ENCODE measurements at places on chromosomes 12 and 14.

- peak; percentile 79 for DNase-seq
Observed at GRCh38 chr12:113174461-113175384, 10.6 kb downstream of the DDX54 start.

- no peak for DNase-seq
Observed at GRCh38 chr12:104306943-104307654, 3.6 kb downstream of the EID3 start.

GRCh38 chr12:52082026-52082668, 2.6 kb downstream of the SMIM41 start:
- DNase-seq = no peak

DNA sequence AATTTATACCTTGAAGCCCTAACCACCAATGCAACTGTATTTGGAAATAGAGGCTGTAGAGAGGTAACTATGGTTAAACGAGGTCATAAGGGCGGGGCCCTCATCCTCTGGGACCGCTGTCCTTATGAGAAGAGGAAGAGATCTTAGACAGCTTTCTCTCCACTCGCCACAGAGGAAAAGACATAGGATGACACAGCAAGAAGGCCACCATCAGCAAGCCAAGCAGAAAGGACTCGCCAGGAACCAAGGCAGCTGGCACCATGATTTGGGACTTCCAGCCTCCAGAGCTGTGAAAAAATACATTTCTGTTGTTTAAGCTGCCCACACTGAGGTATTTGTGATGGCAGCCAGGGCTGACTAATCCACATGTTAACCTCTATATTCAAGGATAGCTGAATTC, 30.4 kb upstream of the BCAT1 start:
- no peak for DNase-seq

DNA sequence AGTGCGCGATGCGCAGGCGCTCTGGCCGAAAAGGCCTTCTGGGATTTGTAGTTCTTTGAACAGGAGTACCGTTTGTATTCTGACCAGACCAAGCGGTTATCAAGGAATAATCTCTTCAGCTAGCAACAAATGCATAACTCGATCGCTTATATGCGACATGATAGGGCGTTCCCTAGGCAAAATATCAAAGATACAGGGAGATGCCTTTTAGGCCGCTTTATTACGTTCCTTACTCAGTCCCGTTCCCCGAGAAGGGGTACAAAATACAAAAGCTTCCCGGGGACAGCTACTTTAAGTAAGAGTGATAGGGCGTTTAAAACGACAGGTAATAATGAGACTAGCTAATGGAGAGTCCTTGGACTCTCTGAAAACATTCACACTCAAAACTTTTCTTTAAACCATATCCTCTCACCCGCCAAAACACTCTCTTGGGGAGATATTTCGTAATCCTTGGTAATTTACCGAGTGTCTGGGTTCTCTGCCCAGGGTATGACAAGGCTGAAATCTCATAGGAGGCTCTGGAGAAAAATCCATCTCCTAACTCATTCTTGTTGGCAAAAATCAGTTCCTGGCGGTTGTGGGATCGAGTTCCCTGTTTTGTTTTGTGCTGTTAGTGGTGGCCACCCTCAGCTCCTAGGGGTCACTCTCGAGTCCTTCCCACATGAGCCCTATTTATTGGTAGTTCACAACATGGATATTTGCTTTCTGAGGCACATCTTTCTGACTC, 412 bp upstream of the SNW1 start:
- DNase-seq = peak; percentile 37

DNA sequence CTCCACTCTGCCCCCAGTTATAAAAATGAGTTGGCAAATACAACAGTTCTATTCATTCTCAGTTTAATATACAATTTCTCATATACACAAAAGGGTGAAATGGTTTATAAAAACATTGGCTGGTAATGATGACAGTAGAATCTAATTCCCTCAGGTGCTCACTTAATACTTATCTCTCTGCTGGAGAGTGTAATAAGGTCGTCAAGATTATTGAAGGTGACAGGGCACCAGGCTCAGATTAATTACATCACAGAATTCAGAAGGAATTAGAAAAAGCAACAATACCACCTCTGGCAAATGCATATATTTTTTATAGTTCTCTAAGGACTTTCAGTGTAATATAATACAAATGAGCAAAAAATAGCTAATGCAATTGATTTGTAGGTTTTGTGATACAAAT, 42.3 kb downstream of the ATXN7L3B start:
- no peak for DNase-seq

DNA sequence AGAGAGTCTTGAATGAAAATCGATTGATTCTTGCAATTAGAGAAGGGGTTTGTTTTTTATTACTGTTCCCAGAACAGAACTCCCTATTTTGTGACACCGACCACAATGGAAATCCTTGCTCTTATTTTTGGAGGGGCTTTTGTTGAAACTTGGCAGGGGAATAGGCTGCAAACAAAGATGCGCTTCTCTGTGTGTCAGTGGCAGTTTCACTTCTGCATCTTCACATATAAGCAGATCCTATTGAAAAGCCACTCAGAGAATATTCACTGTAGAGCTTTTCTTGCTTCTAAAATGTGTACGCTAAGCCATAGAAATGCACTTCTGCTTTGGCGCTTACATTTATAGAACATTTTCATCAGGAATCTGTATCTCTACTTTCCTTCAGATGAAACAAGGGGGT, 1822.4 kb upstream of the SEL1L start:
- DNase-seq = no peak

DNA sequence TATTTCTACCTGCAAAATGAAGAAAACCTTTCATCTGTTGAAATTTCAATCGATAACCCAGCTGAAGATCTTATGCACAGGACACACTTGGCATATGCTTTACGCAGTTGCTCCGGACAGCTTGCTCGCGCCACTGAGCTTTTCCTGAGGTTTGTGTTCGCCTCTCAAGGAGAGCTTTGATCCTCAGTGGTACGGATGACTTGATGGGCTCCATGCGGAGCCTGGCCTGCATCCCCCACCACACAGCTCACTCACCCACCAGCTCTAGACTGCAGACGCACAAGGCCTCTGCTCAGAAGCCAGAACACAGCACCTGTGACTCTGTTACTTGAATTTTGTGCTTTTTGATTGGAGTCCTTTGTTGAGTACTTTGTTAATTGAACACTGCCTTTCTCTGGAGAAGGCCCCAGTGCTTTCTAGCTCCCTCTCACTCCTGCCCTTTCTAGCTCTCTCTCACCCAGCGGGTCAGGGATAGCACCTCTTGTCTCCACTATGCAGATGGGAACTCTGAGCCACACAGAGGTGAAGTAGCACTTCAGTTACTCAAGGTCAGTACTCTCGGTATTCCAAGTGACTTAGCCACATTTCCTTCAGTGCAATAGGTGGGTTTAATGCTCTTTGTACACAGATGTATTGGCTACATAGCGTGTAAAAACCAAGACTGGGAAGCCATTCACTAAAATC, 52.1 kb downstream of the TBC1D30 start:
- no peak for DNase-seq

GRCh38 chr12:96985515-96986362, 78.7 kb downstream of the NEDD1 start:
- DNase-seq = peak; percentile 38

- no peak for DNase-seq
Observed at GRCh38 chr14:56292970-56293369, 174.8 kb downstream of the PELI2 start.

DNA sequence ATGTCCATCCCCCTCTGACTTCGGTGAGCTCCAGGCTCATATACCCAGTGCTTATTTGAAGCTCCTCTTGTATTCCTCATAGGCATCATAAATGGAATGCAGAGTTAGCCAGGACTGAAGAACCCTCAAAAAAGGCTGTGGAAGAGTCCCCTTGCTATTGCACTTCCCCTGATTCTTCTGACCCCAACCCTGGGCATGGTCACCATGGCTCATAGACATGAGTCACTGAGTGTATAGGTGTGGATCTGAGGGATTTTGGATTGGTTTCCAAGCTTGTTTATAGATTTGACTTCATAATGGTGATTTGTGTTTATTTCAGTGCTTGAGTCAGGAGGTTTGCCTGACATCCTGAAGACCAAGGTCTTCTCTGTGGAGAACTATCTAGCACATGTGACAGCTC, 98.4 kb upstream of the SLC38A2 start:
- no peak for DNase-seq

GRCh38 chr14:68656452-68656851, 136.4 kb downstream of the ZFP36L1 start:
- DNase-seq = no peak

DNA sequence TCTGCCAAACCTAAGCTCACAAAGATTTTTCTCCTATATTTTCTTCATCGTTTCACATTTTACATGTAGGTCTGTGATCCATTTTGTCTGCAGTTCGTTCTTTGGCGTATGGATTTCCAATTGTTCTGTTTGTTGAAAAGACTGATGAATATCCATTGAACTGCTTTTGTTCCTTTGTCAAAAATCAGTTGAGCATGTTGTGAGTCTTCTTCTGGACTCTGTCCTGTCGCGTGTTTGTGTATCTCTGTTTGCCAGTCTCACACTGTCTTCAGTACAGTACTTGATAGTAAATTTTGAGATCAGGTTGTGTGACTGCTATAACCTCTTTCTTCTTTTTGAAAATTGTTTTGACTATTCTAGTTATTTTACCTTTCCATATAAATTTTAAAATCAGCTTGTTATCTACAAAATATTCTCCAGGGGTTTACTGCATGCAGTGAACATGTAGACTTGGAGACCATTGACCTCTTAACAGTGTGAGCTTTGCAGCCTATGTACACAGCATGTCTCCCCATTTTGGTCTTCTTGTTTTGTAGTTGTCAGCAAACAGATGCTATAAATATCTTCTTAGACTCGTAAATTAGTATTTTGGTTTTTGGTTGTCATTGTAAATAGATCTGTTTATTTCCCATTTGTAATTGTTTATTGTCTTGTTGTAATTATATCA, 94.0 kb upstream of the DYNC1H1 start:
- DNase-seq = no peak

DNA sequence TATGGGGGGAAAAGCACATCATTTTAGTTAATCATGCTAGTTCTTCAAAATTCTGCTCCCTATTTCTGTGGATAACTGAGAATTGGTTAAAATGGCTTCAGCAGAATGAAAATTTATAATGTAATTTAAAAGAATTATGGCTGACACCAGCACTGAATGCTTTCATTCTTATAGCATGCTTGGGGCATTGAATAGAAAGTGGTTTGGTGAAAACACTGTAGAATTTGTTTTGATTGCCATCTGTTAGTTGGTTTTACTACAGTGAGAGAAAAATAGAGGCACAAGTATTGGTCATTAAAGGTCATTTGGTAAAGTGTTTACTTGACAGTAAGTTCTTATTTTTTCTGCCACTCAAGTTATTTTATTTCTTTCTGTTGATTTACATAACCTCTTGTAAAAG, 70.8 kb downstream of the PRORP start:
- no peak for DNase-seq

- peak; percentile 76 for DNase-seq
Observed at GRCh38 chr12:119804011-119804641, 73.0 kb downstream of the CIT start.

GRCh38 chr12:22415342-22416309, 81.1 kb upstream of the ST8SIA1 start:
- DNase-seq = no peak

- no peak for DNase-seq
Observed at GRCh38 chr14:75562489-75562888, 15.9 kb upstream of the FLVCR2 start.

DNA sequence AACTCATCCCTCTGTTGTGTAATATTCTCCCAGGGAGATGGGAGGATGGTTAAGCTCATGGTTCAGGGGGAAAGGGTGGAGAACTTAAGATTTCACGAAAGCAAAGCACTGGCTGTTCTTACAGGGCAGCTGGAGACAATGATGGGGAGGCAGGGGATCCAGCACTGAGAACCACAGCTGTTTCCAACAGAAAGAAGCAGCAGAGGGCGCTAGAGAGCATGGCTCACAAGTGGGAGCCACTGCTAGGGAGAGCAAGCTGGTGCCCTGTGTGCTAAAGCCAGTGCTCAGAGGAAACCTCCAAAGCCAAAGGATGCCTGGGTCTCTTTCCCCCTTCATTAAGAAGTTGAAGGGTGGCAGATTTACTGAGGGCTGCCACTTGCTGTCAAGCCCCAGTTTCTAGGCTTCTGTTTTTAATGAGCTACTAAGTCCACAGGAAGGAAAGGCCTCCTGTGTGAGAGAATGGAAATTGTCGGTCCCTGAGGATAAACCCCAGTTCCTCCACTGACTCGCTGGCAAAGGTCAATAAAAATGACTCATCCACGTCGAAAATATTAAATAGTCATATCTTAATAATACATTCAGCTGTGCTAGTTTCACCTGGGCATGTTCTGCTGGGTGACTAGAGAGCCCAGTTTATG, 199.7 kb downstream of the ANO2 start:
- peak; percentile 66 for DNase-seq
